ENCODE measurements at places on chromosomes 2 and 18.

DNA sequence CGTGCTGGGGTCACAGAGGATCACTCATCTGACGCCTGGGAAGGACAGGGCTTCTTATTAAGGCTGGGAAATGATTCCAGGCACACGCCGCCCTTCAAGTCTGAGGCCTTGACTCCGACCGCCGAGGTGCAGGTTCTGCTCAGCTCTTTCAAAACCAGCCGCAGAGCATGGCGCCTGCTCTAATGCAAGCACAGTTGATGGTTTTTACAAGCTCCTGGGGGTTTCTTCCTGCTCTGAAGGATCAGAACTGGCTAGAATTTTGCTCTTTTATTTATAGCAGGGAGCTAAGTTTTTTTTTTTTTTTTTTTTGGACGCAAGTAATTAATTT is 32.0 kb downstream of the CDCA7 start:
- DNase-seq = no peak

- no peak for DNase-seq
These were observed 102.1 kb downstream of the NEDD4L start for GRCh38 chr18:58146099-58146498.

GRCh38 chr18:80037300-80037699 is 3.1 kb downstream of the RBFA start:
- no peak for DNase-seq

- peak; percentile 29 for DNase-seq
These were observed 17.7 kb upstream of the NFE2L2 start for GRCh38 chr2:177282181-177282641.

DNA sequence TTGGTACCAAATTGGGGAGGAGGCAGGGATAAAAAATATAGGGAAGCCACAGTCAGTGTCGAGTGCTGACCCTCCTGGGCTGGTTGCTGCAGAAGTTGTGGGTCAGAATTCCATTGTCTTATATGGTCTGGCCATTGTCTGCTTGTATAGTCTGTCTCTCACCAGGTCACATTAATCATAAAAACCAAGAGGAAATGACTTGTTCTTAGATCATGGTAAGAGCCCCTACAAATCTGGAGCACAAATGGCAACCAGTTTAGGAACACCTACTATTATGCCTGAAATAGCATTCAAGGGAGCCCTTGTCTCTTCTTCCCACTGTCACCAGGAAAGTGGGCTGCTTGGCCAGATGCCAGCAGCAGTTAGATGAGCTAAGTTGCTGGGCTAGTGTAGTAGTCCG is 119.7 kb upstream of the RMP24 start:
- no peak for DNase-seq

DNA sequence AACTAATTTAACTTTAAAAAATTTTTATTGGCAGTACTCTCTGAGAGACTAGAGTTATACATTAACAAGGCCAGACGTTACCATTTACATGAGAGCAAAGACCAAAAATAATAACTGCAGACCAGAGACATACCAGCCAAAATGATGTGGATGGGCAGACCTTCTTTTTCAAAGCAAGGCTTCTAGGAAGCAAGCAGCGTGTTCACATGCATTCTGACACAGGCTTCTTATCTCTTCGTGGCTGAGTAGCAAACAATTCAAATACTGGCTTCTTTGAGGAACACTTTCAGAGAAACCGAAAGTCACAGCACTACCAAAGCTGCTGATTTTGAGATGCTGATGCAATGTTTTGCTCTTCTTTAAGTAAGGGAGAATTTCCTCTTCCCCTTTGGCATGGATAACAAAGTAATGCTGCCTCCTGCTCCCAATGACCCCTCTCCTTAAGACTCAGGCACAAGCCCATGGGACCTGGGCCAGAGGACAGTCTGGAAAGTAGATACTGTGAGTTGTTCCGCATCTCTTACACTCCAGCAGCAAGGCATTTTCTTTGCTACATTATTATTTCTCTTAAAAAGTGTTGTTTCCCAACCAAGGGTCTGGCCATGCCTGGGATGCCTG is 181.9 kb downstream of the MREG start:
- no peak for DNase-seq

- DNase-seq = no peak
These were observed 143.2 kb downstream of the TPGS2 start for GRCh38 chr18:36685580-36685979.

- peak; percentile 10 for DNase-seq
These were observed 5.5 kb upstream of the CCDC74A start for GRCh38 chr2:131521961-131522781.

GRCh38 chr18:35164133-35164532 is 76.7 kb upstream of the ZNF397 start:
- no peak for DNase-seq

- no peak for DNase-seq
These were observed 11.5 kb downstream of the LRRTM1 start for GRCh38 chr2:80293039-80293438.

DNA sequence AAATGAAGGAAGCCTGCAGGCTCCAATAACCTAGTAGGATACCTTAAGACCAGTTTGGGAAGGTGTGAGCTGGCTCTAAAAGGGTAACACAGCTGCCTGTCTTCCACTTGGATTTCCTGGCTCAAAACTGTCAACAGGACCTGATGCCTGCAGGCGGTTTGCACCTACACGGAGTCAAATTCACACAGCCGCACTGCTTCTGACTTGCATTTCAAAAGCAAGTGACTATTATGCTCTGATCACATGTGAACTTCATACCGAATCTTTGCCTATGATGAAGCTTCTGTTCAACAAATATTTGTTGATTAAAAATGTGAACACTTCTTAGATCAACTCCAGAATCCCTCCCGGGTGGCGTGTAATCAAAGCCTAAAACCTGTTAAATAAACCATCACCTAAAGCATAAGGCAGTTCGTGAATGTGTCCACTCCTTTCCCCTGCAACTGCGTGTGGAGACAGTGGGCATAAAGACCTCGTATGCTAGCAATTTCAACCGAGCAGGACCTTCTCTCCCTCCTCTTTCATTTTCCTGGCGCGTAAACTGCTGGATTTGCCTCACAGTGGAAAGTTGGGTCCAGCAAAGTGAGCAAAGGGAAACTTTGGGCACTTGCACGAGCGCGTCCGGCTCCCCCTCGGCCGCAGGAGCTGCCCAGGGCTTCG is 784 bp downstream of the CRACDL start:
- DNase-seq = no peak

DNA sequence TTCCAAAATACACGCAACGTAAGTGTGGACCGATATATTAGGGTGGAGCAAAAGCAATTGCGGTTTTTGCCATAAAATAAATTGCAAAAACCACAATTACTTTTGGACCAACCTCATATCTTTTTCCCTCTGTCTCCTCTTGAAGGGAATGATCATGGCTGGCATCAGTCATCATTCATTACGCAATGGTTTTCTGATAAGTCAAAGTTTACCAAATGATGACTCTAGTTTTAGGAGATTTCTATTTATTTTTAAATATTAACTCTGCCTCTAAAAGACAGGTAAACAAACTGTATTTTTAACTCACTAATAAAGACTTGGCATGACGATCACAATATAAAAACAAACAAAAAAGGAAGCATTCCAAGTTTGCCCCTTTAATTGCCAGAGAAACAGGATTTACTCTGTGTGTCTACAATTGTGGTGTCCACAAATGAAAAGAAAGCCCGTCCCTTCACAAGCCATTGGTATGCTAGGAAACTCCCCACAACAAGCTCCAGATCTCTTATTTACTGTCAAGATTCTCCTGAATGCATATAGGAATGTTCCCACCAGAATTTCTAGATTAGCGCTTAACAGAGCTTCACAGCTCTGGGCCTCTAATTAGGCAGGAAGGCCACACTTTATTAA is 61.3 kb downstream of the IRS1 start:
- DNase-seq = no peak

DNA sequence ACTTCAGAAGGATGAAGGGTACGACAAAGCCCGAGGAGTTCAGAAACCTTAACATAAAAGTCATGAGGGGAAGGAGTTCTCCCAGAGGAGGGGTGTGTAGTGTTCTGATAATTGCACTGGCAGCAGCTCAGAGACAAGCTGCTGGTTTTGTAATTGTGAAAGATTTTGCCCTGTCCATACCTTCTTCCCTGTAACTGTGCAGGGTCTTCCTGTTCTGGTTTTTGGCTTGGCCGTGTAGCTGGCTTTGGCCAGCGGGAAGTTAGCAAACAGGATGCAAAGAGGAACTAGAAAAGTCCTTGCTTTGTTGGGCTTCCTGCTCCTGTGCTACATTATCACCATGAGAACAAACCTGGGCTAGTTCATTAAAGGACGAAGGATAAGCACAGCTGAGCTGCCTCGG is 160.8 kb downstream of the LPIN1 start:
- no peak for DNase-seq

DNA sequence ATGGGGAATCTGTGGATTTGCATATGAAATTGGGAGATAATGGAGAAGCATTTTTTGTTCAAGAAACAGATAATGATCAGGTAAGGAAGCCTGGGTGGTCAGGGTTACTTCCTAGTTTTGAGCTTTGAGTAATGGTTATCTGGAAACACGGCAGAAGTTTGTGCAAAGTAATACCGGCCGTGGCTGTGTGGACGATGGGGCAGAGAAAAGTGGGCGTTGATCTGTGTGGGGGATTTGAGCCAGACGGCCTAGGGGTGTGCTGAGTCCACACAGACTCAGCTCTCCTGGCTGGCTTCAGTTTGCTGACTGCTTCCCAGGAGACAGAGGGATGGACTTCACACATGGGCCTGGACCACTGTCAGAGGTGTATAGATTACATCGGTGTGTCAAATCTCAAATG is 21.3 kb downstream of the LPIN1 start:
- DNase-seq = no peak

- no peak for DNase-seq
These were observed 1441.9 kb upstream of the ZEB2 start for GRCh38 chr2:145961846-145962245.

GRCh38 chr2:127985026-127985734 is 42.7 kb downstream of the SAP130 start:
- DNase-seq = no peak

- no peak for DNase-seq
These were observed 7.4 kb upstream of the SFTPB start for GRCh38 chr2:85675427-85675826.

- DNase-seq = no peak
These were observed 443.6 kb downstream of the TDRD15 start for GRCh38 chr2:21567395-21567794.

DNA sequence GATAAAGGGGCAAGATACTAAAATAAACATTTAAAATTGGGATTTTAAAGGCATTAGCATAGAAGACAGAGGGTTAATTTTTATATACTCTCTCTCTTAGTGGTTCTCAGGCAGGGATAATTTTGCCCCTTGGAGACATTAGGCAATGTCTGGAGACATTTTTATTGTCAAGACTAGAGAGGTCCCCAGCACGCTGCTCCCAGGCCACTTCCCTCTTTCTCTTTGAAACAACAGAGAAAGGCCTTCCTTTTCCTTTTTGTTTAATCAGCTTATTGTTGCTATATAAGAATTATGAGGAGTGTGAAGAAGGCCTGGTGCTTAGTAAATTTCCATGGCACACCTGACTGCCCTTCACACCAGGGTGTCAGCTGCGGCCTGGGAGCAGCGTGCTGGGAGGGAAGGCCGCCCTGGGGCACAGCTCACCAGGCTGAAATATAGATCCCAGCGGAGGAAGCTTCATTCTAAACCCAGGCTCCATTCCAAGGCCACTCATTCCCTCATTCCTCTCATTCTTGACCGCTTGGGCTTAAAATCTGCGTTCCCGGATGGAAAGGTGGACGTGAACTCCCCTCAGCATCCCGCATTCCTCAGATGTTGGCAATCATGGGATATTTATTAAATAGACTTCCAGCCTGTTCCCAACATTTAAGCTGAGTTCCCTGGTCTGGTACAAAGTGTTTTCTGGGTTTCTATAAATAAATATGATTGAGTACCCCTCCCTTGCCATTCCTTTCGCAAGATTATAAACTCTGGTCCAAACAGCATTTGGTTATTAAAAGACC is 22.5 kb downstream of the SLC14A2 start:
- DNase-seq = peak; percentile 81

DNA sequence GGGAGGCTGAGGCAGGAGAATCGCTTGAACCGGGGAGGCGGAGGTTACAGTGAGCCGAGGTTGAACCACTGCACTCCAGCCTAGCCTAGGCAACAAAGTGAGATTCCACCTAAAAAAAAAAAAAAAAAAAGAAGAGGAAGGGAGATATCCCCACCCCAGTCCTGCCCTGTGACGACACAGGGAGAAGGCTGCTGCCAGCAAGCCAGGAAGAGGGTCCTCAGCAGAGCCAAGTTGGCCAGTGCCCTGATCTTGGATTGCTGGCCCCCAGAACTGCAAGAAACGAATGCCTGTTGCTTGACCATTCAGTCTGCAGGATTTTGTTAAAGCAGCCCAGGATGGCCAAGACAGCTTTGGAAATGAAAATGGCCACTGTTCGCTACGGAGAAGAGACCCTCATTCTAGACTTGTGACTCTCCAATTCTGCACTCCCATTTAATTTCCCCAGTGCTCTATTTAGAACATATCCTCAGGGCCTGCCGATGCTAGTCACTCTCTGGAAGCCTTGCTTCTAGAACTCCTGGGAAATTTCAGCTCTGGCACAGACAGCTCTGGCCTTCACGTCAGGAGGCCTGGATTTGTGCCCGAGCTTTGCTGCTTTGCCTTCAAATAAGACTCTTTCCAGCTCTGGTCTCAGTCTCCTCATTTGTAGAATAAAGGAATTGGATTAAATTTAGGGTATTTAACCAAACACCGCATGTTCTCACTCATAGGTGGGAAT is 15.7 kb upstream of the AMMECR1L start:
- DNase-seq = peak; percentile 16

GRCh38 chr2:134218414-134218813 is 35.5 kb upstream of the MGAT5 start:
- DNase-seq = no peak

DNA sequence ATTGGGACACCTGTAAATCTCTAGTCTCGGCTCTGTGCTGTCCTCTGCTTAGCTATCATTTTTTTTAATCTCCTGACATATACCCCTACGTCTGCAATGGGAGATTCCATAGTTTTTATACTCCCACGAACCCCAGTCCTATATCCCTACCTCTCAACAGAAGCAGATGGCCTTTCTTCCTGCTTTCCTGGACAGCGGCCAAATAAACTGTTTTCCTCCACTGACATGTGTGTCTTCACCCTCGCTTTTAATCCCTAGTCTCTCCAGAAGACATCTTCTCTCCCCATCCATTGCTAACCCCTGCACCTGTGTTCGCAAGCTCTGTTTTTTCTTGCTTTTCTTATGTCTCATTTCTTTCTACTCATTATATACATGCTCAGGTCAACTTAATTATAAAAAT is 395.4 kb downstream of the EPHA4 start:
- DNase-seq = no peak

DNA sequence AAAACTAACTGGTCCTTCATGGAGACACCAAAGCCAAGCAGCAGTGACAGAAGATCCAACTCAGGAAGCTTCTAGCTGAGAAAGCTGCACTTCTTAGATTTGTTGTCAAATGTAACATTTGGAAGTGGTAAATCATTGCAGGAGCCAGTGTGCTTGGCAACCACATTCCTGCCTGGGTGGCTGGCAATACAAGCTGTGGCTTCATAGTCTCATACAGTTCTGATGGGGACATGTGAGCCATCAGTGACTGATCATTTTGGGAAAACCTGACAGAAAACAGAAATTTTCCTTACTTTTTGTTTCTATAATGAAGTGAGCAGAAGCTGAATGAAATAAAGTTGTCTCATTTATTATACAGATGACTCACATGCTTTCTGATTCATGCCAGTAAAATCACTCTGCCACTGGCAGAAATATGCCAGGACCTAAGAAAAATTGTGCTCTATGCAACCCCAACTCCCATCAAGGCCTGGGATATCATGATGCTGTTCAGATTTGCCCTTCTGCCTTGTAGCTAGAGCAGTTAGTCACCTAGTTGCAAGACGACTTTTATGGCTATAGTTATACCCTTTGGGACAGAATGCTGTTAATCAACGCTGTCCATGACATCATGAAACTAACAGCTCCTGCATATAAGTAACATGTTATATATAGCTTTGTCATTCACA is 508.1 kb downstream of the ADCYAP1 start:
- DNase-seq = no peak

GRCh38 chr2:129164220-129164949 is 815.1 kb upstream of the RAB6C start:
- no peak for DNase-seq

Measured in AG10803 (cell line).